Breast epithelium (tissue), 4 donors: ENCODE measurements at places on chromosomes 1 and 21.

GRCh38 chr21:45421071-45421845 is 16.3 kb downstream of the COL18A1 start:
- DNase-seq, result peak; percentile 71

DNA sequence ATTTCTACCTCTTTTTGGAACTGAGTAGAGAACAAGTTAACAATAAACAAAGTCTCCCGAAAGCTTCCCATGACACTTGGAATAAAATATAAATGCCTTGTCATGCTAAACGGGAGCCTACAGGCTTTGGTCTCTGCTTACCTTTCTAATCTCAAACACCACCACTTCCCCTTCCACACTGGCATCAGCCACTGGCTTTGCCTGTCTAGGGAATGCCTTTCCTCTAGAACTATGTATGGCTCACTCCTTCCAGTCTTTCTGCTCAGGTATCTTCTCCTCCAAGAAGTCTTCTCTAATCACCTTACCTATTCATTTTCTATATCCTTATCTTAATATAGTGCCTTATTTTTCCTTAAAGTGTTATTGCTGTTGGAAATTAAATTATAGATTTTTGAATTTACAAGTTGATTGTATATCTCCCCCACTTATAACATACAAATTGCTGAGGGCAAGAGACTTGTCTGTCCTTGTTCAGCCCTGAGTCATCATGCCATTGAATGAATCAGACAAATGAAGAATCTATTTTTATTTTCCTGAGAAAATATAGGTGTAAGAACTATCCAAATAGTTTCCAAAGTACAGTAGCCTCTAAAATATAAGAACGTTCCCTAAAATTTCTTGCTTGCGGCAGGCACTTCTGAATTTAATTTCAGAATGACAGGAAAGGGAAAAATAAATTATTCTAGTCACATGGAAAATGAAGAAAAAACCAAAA is 119.2 kb downstream of the TM2D1 start:
- no peak for DNase-seq

DNA sequence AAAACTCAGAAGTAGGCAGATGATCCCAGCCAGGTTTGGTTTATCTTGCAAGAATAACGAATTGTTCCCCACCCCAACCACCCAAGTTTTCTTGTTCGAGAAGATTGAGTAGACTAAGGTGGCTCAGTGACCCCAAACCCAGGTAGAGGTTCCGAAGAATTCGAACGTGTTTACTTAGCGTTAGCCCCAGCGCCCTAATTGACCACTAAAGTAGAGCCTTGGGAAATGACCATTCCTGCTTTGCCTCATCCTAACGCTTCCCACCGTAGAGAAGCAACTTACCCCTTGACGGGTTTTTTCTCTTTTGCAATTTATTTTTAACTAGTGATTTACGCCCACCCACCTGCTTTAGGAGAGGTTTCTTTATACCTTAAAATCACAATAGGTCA is 870 bp downstream of the FBXO28 start:
- no peak for DNase-seq

GRCh38 chr1:54490361-54491248 is 57.4 kb upstream of the ACOT11 start:
- no peak for DNase-seq

- no peak for DNase-seq
These were observed 44.0 kb upstream of the DISP3 start for GRCh38 chr1:11434926-11435325.

DNA sequence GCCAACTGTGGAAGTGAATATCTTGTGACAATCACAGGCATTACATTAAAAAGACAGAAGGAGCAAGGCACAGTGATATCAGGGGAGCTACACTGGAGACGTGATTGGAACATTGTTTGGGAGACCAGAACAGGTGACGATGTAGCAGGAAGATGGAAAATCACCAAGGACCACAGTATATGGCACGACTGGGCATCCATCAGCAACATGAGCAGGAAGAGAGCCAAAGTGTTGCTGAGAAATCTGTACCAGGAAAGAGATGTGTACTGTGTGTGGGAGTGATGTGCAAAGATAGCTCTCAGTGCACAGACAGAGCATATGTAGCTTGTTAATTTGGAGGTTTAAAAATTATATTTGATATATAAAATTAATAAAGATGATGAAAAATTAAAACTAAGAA is 790.6 kb upstream of the ADGRL2 start:
- no peak for DNase-seq

GRCh38 chr1:155050560-155051341 is at the start of gene ADAM15:
ADAM15 (plus strand) TSS chr1:155051316; CDS start chr1:155051387, 71 bp downstream.
- DNase-seq, result peak; percentile 84

GRCh38 chr21:43854773-43855633 is 10.0 kb upstream of the AGPAT3 start:
- DNase-seq, result no peak

GRCh38 chr1:58755468-58755872 is 28.4 kb downstream of the JUN start:
- DNase-seq, result peak; percentile 55

- DNase-seq, result no peak
These were observed 31.0 kb downstream of the SLC16A1 start for GRCh38 chr1:112925015-112925414.

DNA sequence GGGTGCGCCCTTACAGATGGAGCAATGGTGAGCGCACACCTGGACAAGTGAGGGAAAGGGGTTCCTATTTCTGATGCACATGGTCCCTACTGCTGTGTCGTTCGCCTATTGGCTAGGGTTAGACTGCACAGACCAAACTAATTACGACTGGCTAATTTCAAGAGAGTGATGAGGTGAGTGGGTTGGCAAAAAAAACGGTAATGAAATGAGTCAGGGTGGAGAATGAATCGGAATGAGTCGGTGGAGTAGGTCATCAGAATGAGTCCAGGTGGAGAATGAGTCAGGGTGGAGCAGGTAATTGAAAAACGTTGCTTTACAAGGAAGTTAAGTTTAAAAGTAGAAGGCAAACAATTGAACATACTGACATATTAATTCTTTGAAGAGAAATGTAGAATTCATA is 79.8 kb downstream of the WDR4 start:
- DNase-seq, result no peak

DNA sequence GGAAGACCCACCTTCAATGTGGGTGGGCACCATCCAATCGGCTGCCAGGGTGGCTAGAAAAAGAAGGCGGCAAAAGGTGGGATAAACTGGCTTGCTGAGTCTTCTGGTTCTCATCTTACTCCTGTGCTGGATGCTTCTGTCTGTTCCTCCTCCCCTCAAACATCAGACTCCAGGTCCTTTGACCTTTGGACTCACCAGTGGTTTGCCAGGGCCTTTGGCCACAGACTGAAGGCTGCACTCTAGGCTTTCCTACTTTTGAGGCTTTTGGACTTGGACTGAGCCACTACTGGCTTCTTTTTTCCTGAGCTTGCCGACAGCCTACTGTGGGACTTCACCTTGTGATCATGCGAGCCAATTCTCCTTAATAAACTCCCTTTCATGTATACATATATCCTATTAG is 55.9 kb downstream of the VCAM1 start:
- DNase-seq, result no peak

DNA sequence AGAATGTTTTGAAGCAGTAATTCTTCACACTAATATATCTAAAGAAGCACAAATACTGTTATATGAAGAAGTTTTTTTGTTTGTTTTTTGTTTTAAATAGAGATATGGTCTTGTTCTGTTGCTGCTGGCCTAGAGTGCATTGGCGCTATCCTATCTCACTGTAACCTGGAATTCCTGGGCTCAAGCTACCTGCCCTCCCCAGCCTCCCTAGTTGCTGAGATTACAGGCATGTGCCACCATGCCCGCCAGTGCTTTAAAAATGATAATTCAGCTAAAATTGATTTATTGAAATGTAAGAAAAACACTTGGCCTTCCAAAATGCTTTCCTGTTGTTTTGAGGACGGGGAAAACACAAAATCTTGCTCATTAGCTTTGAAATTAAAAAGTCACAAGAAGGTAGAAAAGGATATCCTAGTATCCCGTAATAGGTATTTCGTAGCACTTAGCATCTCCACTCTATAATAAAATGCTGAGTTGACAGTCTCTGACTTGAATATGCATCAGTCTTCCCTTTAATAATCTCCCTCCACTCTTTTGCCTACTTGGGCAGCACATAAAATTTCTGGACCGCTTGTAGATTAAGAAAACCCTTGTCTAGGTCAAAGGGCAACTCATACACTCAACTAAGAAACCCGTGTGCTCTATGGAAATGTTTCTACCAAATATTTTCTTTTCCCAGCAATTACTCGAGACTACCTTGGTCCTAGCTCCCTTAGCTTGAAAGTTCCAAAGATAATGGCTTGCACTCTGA is 1.3 kb downstream of the SCYL3 start:
- no peak for DNase-seq

DNA sequence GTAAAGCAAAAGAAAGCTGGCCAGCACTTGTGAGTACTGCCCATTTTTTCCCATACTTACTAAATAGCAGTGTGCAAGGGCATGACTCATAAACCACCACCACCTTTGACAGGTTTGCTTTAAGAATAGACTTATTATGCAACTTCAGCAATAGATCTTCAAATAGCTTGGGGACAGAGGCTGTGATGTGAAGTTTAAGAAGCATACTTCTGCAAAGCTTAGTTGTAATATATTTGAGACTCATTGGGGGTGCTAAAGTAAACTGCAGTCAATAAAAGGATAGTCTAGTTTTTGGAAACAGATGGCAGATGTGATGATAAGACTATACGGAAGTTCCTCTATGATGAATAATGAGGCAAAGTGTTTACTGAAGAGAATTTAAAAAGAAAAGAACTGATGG is 210.0 kb downstream of the PLA2G4A start:
- no peak for DNase-seq

DNA sequence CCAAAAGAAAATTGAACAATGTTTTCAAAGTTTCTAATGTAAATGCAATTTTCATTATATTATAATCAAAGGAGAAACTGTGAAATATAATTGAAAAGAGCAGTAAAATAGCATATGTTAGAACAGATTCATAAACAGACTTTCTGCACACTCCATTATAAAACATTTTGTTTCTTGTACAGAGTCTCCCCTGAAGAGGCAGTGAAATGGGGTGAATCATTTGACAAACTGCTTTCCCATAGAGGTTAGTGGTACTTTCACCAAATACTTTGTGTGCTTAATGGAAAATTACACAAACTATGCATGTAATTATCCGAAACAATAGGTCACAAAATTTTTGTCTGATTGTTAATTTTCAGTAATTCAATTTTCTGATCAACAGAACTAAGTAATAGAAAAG is 1.9 kb downstream of the RGS18 start:
- no peak for DNase-seq

DNA sequence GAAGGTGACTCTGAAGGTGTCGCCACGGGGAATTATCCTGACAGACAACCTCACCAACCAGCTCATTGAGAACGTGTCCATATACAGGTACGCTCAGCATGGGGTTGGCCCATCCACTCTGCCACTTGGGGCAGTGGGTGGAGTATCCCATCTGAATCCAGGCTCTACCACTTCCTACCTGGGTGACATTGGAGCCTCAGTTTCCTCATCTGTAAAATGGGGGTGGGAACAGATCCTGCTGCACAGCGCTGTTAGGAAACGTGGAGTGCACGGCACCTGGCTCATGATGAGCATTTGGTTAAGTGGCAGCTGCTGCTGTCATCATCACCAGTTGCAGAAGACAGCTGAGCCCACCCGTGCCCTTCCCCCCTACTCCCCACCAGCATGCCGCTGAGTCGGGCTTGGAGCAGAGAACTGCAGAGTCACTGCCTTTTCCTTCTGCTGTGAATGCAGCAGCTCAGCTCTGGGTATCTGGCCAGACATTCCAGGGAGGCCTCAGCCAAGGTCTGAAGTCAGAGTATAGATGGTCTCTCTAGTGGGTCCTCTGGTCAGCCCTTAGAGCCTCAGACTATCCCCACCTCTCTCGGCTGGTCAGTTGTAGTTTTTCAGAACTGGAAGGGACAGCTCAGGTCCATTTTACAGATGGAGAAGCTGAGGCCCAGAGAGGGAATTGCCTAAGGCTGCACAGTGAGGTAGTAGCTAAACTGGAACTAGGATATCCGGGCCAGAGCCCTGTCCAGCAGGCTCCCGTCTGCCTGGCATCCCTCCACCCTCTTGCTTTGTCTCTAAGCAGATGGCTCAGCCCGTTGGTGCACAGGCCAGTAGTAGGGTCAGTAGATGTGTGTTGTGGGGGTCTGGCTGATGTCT is 11.7 kb downstream of the LDLRAP1 start:
- no peak for DNase-seq

DNA sequence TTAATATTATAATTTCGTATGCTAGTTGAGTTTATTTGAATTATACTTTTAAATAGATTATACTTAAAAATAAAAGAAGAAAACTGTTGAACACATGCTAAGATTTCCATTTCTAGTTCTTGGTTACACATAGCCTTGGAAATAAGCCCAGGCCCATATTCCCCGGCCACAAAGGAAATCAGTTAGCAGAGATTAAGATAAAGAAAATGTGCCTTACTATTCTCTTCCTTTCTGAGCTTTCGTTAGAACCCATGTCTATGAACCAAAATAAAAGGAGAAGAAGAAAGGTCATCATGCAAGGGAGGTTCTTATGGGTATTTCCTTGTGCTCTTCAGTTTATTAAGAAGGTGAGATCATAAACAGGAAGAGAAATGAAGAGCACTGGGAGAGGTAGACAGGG is 32.3 kb upstream of the CRP start:
- no peak for DNase-seq

DNA sequence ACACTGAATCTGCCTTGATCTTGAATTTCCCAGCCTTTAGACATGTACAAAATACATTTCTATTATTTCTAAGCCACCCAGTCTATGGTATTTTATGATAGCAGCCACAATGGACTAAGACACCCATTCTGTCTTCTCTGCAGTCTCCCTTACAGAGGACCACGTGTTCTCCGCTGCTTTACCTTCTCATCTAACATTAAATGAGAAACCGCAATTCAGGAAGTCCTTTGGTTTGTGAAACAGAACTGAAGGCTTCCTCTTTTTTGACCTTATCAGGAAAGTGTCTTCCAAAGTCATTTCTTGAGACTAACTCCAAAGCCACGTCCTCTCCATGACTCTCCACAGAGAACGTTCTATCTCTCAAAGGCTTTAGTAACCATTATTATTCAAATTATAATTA is 560.1 kb downstream of the OMA1 start:
- DNase-seq, result no peak

DNA sequence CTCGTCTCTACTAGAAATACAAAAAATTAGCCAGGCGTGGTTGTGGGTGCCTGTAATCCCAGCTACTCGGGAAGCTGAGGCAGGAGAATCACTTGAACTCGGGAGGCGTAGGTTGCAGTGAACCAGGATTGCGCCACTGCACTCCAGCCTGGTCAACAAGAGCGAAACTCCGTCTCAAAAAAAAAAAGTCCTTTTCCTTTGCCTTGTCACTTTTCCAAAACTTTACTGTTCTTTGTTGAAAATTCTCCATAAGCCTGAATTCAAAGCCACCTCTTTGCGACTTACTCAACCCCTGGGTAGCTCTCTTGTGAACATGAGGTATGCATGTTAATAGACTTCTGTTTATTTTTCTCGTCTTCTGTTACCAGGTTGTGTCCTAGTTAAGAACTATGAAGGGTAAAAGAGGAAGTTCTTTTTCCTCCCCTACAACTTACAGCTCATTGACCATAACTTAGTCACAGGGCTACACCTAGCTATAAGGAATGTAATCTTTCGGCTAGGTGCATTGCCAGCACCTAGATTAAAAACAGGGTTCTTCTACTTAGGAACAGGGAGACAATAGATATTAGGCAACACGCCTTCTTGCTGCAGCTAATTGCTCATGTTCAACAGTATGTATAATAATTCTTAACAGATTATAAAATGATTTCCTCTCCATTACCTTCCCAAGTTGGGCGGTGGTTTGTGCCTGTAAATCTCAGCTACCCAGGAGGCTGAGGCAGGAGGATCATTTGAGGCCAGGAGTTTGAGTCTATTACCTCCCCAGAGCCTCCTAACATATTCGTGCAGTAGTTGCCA is 40.9 kb downstream of the PTAFR start:
- no peak for DNase-seq

GRCh38 chr1:48596046-48596445 is 124.0 kb upstream of the SPATA6 start:
- DNase-seq, result no peak
